ENCODE measurements at places on chromosomes 12 and 14.

- DNase-seq: no peak
These were observed 32.3 kb downstream of the PROX2 start for GRCh38 chr14:74843653-74844052.

DNA sequence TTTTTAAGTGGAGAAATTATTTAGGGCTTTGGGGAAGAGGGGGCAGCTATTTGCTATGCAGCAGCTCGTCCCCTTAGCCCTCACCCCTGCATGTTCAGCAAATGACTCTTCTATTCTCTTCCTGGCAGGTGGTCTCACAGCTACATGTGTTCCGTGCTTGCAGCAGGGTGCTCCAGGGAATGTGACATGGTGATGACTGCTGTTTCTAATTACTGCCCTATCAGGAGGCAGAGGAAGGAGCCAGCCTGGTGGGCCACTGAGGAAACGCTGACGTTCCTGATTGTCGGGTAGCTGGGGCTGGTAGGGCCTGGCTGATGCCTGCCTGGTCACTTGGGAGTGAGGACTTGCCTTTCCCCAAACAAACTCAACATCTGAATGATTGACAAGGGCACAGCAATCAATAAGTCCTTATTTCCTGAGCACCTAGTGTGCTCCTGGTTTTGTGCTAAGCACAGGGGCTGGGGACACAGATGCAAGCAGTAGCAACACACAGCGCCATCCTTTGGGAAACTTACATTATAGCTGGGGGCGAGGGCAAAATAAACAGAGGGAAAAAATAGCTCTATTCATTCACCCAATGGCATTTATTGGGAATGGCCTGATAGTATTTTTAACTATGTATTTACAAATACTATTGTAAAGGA, 377.8 kb downstream of the FUT8 start:
- DNase-seq: no peak

- no peak for DNase-seq
These were observed 23.2 kb downstream of the RAP1B start for GRCh38 chr12:68633614-68634558.

DNA sequence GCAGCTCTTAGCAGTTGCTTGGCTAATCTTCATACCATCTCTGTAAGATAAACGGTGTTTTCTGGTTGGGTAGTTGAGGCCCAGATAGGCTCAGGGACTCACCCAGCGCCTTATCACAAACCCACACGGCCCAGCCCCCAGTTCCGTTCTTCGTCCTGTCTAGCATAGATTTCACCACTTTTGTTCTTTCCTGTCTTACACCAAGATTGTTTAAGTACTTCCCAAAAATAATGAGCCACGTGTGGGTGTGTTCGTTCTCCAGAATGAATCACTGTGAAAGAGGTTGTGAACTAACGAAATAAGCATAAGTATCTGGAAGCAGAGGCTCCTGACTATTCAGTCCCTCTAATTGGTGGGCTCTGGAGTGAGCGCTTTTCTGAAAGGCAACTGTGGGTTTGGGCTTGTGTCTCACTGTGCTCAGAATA, 21.4 kb downstream of the ACVR1B start:
- DNase-seq: peak; percentile 78

DNA sequence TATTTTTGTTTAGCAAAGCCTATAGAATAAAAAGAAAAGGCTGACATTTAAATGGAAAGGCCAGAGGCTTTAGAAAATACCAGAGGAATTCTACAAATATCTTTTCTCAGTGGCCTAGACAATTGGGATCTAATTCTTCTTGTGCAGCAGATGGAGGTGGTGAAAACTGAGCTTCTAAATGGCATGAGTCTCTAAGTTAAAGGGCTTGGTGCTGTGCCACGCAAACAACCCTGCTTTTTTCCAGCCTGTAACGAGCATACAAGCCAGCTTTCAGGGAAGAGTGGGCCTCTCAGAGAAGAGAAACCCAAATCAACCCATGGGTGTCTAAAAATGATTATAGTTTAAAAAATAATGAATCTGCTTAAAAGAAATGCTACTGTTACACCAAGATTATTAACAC, 237.9 kb upstream of the NAV3 start:
- DNase-seq: no peak

GRCh38 chr12:47078086-47078395, 1.4 kb upstream of the PCED1B start:
- no peak for DNase-seq

GRCh38 chr12:52655720-52656124, 3.7 kb upstream of the KRT2 start:
- DNase-seq: no peak

DNA sequence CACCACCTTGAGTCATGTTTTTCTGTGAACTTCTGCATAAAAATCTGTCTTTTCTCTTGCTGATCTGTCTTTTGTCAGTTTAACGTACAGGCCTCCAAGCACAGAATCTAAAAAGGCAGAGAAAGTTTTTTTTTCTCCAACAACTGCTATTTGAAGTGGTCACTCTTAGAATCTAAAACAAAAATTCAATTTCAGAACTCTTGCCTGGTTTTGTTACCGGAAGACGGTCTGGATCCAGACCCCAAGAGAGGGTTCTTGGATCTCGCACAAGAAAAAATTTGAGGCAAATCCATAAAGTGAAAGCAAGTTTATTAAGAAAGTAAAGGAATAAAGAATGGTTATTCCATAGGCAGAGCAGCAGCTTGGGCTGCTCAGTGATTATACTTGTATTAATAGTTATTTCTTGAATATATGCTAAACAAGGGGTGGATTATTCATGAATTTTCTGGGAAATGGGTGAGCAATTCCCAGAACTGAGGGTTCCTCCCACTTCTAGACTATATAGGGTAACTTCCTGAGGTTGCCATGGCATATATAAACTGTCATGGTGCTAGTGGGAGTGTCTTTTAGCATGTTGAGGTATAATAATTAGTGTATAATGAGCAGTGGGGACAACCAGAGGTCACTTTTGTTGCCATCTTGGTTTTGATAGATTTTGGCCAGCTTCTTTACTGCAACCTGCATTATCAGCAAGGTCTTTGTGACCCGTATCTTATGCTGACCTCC, 150.0 kb upstream of the PLEKHA5 start:
- no peak for DNase-seq

- DNase-seq: no peak
These were observed 19.3 kb downstream of the GXYLT1 start for GRCh38 chr12:42125388-42125767.

- DNase-seq: no peak
These were observed 42.1 kb downstream of the PRMT8 start for GRCh38 chr12:3532931-3533702.

DNA sequence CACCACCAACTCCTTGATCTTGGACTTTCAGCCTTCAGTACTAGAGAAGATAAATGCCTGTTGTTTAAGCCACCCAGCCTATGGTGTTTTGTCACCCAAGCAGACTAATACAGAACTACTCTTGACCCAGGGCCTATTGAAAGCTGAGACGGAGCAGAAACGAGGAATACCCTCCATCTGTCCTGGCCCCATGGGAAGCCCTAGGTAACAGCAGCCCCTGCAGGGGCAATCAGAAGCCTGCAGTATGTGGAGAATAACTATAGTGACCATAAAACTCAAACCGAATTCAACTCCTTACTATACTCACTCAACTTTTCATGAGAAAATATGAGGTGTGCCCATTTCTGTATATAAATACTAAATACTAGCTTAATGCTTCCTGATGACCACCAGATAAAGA, 307.4 kb downstream of the NUAK1 start:
- DNase-seq: no peak

DNA sequence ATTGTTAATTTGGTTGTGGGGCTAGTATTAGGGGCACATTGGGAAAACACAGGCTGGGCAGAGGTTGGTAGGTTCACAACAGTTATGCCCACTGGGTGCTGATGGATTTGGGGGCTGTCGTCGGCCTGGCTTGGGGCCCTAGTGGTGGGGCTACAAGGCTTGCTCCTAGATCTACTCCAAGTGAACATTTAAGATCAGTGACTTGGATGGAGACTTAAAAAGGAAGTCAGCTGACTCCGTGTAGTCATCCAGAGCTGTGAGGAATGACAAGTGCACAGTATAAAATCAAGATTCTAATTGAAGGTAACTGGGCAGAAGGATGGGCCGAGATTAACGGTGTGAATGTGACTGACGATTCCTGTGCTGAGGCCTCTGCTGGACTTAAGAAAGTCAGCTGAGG, 12.8 kb upstream of the NR4A1 start:
- no peak for DNase-seq

- no peak for DNase-seq
These were observed 7.9 kb downstream of the METTL25 start for GRCh38 chr12:82366197-82366596.

GRCh38 chr12:66118240-66118891, 12.2 kb downstream of the LLPH start:
- DNase-seq: no peak

GRCh38 chr12:5294274-5295070, 137.4 kb upstream of the NTF3 start:
- no peak for DNase-seq

- no peak for DNase-seq
These were observed 3.7 kb downstream of the SH2B3 start for GRCh38 chr12:111409403-111409779.

- DNase-seq: no peak
These were observed 2.3 kb downstream of the LAG3 start for GRCh38 chr12:6774499-6775062.

GRCh38 chr12:44748950-44749468, 127.1 kb downstream of the NELL2 start:
- DNase-seq: no peak

GRCh38 chr14:69398053-69398817, at the start of the genes ERH and SLC39A9:
Gene ERH (minus strand): TSS chr14:69398299. CDS start chr14:69398233, 66 bp downstream.
Gene SLC39A9 (plus strand): TSS chr14:69398692. CDS start chr14:69399370, 678 bp downstream.
- peak; percentile 98 for DNase-seq

- DNase-seq: peak; percentile 80
These were observed 1.1 kb downstream of the PDE3A start for GRCh38 chr12:20369305-20370013.

GRCh38 chr14:54815016-54815415, 87.6 kb downstream of the GCH1 start:
- DNase-seq: no peak

DNA sequence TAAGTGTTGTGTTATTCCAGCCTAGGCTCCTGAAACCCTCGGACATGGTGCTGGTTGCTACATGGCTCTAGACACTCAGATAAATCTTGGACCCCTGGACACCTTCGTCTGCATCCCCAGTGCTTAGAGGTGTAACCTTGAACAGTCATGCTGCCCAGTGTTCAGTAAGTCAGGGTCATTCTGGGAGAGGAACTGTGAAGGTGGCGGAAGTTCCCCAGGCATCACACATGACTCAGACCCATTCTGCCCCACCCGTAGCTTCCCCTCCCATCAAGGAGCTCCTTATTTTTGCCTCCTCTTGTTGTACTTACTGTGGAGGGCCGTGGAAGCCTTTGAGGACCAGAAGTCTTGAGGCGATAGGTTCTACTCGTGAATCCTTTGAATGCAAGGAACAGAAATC, 18.1 kb upstream of the SSPN start:
- DNase-seq: no peak

DNA sequence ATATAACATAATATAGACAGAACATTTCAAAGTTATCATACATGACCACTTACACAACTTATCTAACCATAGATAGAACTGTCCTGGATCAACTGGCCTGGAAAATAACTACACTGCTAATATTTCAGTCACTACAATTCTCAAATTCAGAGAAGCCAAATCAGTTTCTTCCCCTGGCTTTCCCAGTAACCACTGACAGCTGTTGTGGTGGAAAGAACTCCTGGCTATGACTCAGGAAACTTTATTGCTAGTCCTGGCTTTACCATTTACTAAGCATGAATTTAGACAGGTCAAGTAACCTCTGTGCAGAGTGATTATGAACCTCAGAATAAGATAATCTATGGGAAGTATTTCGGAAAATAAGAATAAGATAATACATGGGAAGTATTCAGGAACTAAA, 244.9 kb upstream of the DIO2 start:
- no peak for DNase-seq

GRCh38 chr12:93003531-93004239, 74.6 kb upstream of the EEA1 start:
- DNase-seq: no peak

DNA sequence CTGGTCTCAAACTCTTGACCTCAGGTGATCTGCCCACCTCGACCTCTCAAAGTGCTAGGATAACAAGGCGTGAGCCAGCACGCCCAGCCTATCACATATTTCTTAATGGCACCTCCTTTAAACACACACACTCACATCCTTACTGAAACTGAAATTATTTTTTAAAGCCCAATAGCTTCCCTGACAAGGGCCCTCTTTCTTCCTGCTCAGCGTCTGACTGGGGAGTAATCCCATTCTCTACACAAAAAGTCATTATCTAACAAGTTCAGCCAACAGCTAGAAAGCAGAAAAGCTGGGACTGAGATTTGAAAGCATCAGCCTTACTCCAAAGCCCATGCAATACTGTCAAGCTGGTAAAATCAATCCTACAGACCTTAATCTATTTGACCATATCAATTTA, 10.0 kb upstream of the AICDA start:
- DNase-seq: no peak

DNA sequence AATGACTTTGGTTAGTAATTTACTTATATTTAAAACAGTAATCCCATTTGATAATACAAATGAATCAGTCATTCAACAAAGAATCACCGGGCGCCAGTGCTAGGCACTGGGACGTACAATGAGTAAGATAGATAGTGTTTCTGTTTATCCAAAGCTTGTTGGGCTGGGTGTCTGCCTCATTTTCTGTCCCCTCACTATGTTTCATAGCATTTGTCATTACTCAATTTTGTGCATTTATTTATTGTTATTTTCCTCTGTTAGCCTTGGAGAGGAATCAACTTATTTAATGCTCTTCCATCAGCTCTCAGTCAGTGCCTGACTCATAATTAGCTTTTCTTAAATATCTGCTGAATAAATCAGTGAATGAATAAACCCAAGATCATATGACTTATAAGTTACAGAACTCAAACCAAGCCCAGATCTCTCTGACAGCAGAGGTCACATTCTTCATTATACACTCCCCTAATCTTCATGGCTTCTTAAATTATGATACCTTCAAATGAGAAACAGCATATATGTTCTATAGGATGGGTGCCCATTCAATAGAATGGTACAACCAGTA, 86.2 kb downstream of the TSPAN8 start:
- DNase-seq: no peak

DNA sequence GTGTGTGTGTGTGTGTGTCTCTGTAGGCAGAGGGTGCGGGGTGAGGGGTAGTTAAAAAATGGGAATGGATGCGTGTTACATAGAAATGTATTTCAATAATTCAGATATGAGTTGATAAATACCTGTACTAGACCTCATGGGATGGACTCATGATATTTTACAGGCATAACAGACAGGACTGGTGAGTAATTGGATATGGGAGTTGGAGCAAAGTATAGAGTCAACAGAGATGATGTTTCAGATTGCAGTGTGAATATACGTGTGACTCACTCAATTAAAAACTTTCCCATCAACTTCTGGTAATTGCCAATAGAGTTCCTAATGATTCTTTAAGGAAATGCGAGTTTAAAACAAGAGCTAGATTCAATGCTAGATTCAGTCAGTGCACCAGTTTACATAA, 711.9 kb downstream of the C12orf50 start:
- no peak for DNase-seq

Measured in suprapubic skin (tissue), 4 donors.